ENCODE measurements at places on chromosomes 6 and 20.

- no peak for DNase-seq
These were observed 37.5 kb downstream of the SOD2 start for GRCh38 chr6:159655409-159655988.

DNA sequence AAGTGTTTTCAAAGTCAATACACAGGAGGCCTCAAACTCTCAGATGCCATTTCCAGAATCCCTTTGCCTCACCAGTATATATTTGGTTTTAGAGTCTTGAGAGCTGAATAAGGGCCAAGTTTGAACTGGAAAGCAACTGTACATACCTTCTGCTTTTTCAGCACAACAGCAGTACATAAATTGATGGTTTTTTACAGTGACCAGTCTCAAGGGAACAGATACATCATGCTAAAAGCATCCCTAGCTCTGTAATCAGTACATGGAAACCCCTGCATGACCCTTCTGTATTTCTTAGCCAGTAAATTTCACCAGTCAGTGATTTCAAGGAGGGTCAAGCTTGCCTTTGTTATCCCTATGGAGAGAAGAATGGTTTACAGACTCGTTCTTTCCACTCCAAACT, 40.6 kb upstream of the ECHDC1 start:
- no peak for DNase-seq

DNA sequence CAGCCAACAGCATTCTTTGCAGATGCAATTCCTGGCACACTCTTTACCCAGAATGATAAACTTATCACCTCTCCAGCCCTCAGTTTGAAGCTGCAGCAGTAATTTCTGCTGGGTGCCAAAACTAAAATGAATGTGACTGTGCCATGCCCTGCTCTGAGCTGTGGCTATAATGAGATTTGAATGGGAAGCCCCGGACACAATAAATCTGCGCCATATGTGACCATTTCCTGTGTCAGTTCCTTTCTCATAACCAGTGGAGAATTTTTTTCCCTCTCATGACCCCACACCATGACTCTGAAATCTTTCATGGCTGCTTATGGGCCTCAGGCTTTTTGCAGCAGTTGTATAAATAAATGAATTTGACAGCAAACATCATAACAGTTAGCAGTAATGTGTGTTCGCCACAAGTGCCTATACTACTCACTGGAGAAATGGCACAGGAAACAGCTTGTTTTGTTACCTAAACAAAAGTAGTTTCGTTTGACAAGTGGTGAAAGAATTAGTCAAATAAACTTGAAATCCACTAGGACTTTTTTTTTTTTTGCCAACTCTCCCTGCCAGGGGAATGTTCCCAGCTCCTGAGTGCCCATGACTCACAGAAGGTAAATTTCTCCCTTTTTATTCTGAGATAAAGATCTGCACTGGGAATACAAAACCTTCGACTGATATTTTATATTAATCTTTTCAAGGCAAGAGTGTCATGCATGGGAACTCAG, 408.4 kb downstream of the PKHD1 start:
- no peak for DNase-seq

- DNase-seq, result peak; percentile 24
These were observed 135.6 kb upstream of the SLC22A23 start for GRCh38 chr6:3592371-3592941.

GRCh38 chr6:149015535-149016525, 269.0 kb downstream of the UST start:
- DNase-seq, result no peak
